ENCODE measurements at places on chromosomes 1 and 21.
A peak's percentile ranks its signal among the peaks of the same experiment; 100 is the strongest.

DNA sequence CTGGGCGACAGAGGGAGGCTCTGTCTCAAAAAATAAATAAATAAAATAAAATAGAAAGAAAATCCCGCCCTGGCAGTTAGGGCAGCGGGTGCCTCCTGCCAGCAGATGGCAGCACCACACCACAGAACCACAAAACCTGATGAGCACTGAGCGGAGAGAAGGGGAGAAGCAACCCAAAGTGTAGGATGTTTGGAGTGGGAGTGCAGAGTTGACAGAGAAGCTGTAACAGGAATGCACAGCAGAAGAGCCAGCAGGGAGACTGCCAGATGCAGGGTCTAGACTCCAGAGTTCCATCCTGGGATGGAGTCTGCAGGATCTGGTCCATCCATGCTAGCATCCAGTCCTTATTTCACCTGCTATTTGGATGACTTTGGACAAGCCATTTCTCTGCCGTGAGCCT is 29.7 kb upstream of the KIRREL1 start:
- DNase-seq, result peak; percentile 85

DNA sequence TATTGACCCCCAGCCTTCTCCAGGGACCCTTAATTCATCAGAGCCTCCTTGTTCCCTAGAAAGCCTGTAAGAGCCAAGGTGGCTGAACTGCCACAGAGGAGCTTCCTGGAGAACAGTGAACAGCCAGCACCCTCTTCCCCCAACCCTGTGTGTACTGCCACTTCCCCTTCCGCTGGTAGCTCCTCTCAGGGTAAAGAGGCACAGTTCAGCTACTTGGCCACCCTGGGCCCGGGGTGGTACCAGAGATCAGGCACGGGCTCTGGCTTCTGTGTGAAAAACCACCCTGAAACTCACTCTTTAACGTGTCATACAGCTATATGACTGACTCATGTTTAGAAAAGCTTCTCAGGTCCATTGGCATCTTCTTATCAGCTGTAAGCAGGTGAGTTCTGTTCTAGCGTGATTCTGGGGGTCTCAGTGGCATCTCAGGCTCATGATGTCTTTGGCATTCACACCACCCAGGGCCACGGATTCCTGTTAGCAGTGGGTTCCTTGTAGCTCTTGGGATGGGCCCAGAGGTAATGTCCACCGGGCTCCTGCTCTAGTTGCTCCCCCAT is 22.4 kb downstream of the ARMH1 start:
- DNase-seq, result no peak

- DNase-seq, result no peak
These were observed 13.1 kb downstream of the SLC19A1 start for GRCh38 chr21:45528981-45529784.

- DNase-seq, result no peak
These were observed 106.6 kb upstream of the ZBTB40 start for GRCh38 chr1:22344851-22345560.

DNA sequence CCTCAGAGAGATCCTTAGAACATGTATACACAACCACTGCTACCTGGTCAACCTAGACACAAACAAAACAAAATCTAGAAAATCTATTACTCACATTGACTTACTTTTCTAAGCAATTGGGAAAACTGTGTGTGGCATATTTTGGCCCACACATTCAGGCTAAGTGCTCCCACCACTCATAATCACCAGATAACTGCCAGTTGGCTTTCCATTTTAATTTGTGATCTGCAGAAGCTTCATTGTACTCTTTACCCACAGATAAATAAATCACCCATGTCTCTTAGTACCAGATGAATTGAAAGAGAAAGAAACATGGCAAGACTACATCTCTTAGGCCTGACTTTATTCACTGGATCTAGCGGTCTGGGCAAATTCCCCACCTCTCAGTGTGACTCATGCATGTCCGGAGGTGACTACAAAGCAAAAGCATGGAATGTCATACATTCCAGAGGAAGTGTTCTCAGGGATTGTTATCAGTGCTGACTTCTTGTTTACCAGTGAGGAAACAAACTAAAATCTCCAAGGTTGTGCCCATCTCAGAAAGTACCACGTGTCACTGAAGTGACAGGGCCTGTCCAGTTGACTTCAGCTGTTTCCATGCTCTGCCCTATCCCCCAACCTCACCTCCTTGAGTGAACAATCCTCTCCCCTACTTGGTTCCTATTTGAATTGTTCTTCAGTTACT is 52.4 kb upstream of the BCL10 start:
- DNase-seq, result no peak

DNA sequence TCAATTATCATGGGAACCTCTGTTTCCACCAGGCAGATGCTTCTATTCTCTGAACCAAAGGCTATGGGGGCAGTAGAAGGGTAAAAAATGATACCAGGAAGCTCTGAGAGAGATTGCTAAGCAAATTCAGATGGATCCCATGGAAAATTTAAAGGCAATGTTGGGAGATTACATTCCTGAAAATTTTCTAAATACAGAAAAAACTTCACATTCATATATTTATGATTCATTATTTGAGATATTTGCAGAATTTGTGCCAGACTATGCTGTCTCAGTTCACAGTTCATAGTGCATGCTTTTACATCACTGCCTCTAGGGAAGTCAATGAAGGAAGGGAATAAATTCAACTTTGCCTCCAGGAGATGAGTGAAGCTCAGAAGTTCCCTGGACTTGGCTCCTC is 57.5 kb downstream of the KCNT2 start:
- DNase-seq, result no peak

- DNase-seq, result no peak
These were observed 607.5 kb upstream of the BRINP3 start for GRCh38 chr1:191085121-191085520.

GRCh38 chr1:227424159-227424680 is 105.9 kb upstream of the CDC42BPA start:
- DNase-seq, result no peak

GRCh38 chr1:187229496-187229895 is 400.7 kb downstream of the PLA2G4A start:
- no peak for DNase-seq

- no peak for DNase-seq
These were observed 12.3 kb upstream of the MMEL1 start for GRCh38 chr1:2645143-2645542.

- DNase-seq, result peak; percentile 58
These were observed 42.0 kb downstream of the COL6A1 start for GRCh38 chr21:46023555-46023954.

All from nephron progenitor cell (in vitro differentiated cells).